HuH-7 (cell line): ENCODE measurements at places on chromosomes 1 and 21.
A peak's percentile ranks its signal among the peaks of the same experiment; 100 is the strongest.

- no peak for DNase-seq
Observed at GRCh38 chr21:31795992-31796391, 64.1 kb upstream of the SCAF4 start.

DNA sequence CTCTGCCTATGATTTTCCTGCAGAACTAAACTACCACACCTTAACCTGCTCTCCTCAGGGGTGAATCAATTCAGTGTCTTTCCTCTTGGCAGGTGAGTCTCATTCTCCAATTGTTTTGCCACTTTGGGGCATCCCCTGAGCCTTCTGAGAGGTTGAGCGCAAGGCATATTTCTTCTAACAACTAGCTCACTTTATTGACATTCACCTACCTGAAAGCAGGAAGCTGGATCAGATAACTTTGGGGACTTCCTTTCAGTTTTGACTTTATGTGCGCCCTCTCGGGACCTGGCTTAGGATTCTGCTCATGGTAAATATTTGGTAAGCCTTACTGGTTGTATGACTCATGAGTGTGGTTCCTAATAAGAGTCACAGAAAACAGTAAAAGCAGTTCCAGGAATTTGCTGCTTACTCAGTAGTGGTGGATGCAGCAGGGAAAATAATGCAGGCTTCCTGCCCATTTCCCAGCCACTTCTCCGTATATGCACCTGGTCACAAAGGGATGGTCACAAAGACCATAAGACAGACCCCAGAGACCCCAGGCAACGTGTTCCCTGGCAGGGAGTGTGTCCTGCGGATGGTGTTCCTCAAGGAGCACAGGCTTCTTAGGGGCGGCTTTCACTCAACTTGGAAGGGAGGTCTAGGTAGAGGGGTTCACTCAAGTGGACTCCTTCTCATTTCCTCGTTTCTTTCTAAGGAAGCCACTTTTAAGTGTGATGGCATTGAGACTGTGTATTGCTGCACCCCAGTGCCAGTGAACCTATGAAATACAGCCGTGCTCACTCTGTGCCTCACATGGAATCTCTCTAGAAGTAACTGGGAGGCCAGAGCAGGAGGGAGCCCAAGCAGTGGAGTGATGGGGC, 22.0 kb upstream of the BATF3 start:
- peak; percentile 31 for DNase-seq

GRCh38 chr21:35467566-35467965, 418.5 kb upstream of the RUNX1 start:
- DNase-seq = no peak

DNA sequence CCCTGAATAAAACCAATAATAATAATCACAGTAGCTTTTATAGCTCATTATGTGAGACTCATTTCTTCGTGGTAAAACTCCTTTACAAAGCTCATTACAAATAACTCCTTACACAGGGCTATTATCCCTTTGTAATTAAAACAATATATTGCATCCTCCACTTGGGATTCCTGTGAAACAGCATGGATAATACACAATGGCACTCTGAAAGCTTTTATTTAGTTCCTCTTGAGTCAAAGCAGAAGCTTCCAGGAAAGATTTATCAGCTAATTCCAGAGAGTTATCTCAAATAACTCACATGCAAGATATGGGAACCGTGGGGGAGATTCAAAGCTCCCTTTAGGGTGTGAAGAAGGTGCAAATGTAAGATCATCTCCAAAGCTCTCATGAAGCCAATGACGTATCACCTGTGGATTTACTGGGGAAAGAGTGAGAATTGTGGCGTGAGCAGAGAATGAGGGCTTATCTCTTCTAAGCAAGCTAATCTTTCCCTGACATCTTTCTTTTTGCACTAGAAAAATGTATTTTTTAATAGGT, 60.4 kb upstream of the GJA5 start:
- no peak for DNase-seq

- no peak for DNase-seq
Observed at GRCh38 chr21:33988237-33989017, 72.8 kb upstream of the ATP5PO start.

DNA sequence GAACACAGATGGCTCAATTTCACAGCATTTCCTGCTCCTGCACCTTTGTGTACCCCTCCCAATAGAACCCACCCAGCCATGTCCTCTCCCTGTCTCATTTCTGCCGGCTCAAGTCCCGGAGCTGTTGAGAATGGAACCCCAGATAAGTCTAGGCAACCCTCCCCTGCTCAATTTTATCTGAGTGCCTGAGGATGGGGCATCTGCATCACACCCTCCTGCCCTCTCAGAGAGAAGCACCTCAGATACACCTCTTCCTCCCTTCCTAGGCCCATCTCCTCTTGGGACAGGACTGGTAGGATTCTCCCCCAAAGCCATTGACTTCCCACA, 1.1 kb downstream of the KIF21B start:
- DNase-seq = no peak

- no peak for DNase-seq
Observed at GRCh38 chr1:22518379-22518778, 44.9 kb upstream of the EPHA8 start.

DNA sequence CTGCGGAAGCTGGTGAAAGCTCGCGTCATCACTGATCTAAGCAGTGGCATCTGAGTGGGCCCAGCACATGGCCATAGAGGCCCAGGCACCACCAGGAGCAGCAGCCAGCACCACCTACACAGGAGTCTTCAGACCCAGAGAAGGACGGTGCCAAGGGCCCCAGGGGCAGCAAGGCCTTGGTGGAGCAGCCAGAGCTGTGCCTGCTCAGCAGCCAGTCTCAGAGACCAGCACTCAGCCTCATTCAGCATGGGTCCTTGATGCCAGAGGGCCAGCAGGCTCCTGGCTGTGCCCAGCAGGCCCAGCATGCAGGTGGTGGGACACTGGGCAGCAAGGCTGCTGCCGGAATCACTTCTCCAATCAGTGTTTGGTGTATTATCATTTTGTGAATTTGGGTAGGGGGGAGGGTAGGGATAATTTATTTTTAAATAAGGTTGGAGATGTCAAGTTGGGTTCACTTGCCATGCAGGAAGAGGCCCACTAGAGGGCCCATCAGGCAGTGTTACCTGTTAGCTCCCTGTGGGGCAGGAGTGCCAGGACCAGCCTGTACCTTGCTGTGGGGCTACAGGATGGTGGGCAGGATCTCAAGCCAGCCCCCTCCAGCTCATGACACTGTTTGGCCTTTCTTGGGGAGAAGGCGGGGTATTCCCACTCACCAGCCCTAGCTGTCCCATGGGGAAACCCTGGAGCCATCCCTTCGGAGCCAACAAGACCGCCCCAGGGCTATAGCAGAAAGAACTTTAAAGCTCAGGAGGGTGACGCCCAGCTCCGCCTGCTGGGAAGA, 3.2 kb upstream of the ARTN start:
- DNase-seq = peak; percentile 78

- no peak for DNase-seq
Observed at GRCh38 chr1:77768006-77768405, 8.4 kb upstream of the USP33 start.

GRCh38 chr21:31136891-31137290, 98.6 kb upstream of the KRTAP19-8 start:
- DNase-seq = peak; percentile 12

GRCh38 chr21:28624626-28625025, 368.1 kb downstream of the LTN1 start:
- no peak for DNase-seq

GRCh38 chr1:73898540-73898939, 299.4 kb downstream of the LRRIQ3 start:
- DNase-seq = no peak

GRCh38 chr1:96746440-96747420, 25.1 kb downstream of the PTBP2 start:
- DNase-seq = no peak

- DNase-seq = no peak
Observed at GRCh38 chr1:227559926-227560325, 3.4 kb upstream of the ZNF678 start.

DNA sequence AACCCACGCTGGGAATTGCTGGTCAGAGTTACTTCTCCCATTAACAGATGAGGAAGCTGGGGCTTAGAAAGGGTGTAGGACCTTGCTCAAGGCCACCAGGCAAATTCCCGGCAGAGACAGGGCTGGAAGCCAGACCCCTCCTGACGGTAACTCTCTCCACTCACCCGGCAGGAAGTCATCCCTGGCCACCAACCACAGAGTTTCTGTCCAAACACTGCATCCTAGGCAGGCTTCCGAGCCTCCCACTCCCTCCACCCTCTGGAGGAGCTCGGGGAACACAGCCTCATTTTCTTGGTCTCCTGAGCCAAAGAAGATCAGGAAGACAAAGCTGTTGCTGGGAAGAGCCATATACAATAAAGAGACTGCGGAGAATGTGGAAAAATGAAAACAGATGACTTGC, 25.0 kb upstream of the ZNF436 start:
- DNase-seq = no peak

- DNase-seq = no peak
Observed at GRCh38 chr1:202272103-202272845, 69.5 kb downstream of the UBE2T start.

DNA sequence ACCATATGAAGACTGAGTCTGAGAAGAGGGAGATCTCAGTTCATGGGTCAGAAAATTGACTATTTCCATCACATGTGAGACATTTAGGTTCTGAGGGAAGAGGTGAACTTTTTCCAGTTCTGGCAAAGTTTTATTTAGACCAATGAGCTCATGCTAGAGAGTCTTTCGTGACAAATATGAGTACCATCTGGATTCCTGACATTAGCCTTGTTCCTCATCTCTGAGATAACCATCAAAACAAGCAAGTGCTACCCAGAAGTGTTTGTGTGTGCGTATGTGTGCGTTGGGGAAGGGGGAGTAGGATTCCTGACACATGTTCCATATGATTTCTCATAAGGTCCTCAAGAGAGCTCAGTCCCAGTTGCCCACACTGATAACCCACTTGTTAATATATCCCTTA, 120.6 kb downstream of the FASLG start:
- DNase-seq = no peak
